Mucosa of gallbladder (tissue), 1 donor: ENCODE measurements at places on chromosomes 11 and 22.

- DNase-seq = no peak
Measured at GRCh38 chr11:126991596-126991995, 9.0 kb downstream of the KIRREL3 start.

DNA sequence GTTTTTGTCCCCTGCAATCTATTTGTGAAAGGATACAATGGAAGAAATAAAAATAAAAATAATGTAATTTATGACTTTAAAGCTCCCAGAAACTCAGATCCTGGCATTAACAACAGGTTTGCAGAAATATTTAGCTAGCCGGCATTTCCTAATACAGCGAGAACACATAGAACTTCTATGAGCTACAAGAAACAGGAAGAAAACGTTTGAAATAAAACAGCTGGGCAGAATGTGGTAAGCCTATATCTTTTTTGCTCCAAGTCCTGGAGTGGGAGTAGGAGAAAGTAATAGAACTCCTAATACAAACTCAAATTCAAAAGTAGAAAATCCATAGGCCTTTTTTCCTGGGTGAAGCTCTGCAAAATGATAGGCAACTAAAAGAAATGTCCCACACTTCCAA lies 29.6 kb upstream of the FIBIN start:
- DNase-seq = no peak

- DNase-seq = no peak
Measured at GRCh38 chr11:23746896-23747295, 750.0 kb upstream of the LUZP2 start.

DNA sequence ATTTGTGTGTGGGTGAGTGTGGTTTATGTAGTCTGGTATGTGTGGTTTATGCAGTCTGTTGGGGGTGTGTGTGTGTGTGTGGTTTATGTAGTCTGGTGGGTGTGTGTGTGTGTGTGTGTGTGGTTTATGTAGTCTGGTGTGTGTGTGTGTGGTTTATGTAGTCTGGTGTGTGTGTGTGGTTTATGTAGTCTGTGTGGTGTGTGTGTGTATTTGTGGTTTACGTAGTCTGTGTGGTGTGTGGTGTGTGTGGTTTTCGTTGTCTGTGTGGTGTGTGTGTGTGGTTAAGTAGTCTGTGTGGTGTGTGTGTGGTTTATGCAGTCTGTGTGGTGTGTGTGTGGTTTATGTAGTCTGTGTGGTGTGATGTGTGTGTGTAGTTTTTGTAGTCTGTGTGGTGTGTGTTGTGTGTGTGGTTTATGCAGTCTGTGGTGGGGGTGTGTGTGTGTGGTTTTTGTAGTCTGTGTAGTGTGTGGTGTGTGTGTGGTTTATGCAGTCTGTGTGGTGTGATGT lies 26.2 kb upstream of the PARVG start:
- DNase-seq = no peak

GRCh38 chr11:96126917-96127595 lies 203.1 kb upstream of the MTMR2 start:
- DNase-seq = no peak

DNA sequence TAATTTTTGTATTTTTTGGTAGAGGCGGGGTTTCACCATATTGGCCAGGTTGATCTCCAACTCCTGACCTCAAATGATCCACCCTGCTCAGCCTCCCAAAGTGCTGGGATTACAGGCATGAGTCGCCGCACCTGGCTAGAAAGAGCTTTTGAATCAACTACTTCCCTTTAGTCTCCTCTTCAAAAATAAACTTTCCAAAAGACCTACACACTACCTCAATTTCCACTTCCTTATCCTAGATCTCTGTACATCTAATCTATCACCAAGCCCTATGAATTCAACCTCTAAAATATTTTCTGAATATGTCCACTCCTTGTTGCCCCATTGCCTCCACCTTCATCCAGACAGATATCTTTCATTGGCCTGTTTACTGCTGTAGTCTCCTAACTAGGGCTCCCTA lies 13.1 kb upstream of the DDX6 start:
- no peak for DNase-seq

GRCh38 chr11:97856666-97857065 lies 1164.1 kb upstream of the CNTN5 start:
- DNase-seq = no peak

DNA sequence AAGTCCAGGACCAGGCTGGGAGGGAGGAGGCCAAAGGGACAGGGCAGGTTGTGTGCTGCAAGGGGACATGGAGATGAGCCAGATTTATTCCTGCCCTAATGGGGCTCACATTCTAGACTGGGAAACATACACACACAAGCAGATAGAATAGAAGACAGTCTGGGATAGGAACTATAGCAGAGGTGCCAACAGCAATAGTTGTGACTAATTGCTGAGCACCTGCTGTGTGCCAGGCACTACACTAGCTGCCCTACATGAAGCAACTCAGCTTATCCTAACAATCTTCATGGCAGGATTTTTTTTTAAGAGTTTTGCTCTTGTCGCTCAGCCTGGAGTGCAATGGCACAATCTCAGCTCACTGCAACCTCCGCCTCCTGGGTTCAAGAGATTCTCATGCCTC lies 11.4 kb downstream of the MOGAT2 start:
- DNase-seq = no peak

GRCh38 chr11:71338801-71339395 lies 86.5 kb upstream of the SHANK2 start:
- peak; percentile 17 for DNase-seq
